CD4-positive, alpha-beta T cell treated with Interleukin-6 for 4 hours (primary cell): ENCODE measurements at places on chromosomes 3 and 15.

DNA sequence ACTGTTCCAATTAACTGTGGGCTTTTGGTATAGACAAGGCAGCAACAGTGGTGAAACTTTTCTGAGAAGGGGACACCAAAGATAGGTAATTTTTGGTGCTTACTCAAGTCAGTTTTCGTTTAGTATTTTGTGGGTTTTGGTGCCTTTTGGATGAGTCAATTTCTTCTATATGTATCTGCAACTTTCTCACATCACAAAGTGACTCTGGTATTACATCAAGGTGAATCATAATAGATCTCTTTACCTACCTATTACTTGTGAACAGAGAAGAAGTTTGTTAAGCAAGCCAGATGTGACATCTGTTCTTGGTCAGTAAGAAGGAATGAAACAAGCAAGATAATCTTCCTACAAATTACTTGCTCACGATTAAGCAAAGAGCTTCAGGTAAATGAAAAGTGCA, 732.4 kb upstream of the DPPA4 start:
- DNase-seq: no peak

DNA sequence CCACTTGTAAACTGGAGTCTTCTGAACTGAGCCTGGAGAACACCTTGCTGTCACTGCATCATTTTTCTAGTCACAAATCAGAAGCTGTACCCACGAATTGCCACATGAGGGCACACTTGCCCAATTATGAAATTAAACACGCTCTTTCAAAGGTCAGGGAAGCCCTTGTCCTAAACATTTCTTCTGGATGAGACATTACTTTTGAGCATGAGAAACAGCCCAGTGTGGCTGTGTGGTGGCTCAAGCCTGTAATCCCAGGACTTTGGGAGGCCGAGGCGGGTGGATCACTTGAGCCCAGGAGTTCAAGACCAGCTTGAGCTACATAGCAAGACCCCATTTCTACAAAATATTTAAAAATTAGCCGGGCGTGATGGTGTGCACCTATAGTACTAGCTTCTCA, 27.5 kb upstream of the CFAP161 start:
- DNase-seq: peak; percentile 41

GRCh38 chr15:89648106-89649012, 6.9 kb downstream of the KIF7 start:
- no peak for DNase-seq

GRCh38 chr3:177429771-177430170, 232.5 kb upstream of the TBL1XR1 start:
- no peak for DNase-seq

GRCh38 chr3:163916596-163917560, 1161.4 kb downstream of the SI start:
- no peak for DNase-seq

- DNase-seq: peak; percentile 44
These were observed 266.3 kb downstream of the RPLP1 start for GRCh38 chr15:69718916-69719315.

DNA sequence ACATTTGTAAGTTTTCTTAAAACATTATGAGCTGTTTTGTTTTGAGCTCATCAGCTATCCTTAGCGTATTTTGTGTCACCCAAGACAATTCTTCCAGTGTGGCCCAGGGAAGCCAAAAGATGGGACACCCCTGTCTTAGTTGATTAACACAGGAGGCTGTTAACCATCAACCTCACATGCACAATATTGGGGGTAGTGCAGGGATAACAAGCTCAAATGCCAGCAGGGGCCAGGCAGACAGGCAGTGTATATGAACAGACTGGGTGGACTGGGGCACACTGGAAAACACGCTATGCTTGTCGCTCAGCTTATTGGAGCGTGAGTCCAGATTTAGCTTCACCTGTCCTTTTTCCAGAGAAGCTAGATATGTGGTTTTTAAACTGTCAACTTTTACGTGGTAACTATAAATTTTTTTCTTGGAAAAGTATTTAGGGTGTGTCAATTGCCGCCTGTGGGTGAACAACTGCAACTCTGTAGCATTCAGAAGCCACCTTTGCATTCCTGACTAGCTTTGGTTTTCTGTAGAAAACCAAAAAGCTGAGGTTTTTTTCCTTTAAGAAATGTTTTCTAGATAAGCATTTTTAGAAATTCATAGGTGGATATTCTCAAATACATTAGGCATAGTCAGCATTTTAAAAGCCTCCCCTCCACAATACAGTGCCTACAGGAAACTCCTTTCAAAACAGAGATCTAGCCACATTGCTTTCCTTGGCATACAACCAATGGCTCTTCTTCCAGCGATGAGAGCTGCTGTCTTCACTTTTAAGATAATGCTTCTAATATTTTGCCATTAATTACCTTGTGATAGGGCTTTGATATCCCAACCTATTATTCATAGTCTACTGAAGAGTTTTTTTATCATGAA, 14.6 kb downstream of the PSMD6 start:
- no peak for DNase-seq

DNA sequence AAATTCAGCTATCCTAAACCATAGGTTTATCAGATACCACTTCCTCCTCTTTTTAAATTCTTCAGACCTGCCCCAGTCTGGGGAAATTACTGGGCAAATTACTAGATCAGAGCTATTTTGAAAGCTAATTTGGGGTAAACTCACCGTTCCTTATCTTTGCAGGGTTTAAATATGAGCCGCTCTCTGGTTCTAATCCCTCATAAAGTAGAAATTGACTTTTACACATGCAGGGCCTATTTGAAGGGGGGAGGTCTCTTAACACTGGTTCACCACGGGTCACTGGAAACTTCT, 11.0 kb upstream of the MEIS2 start:
- no peak for DNase-seq

- DNase-seq: no peak
These were observed 166.2 kb upstream of the TBC1D5 start for GRCh38 chr3:17908399-17909191.

DNA sequence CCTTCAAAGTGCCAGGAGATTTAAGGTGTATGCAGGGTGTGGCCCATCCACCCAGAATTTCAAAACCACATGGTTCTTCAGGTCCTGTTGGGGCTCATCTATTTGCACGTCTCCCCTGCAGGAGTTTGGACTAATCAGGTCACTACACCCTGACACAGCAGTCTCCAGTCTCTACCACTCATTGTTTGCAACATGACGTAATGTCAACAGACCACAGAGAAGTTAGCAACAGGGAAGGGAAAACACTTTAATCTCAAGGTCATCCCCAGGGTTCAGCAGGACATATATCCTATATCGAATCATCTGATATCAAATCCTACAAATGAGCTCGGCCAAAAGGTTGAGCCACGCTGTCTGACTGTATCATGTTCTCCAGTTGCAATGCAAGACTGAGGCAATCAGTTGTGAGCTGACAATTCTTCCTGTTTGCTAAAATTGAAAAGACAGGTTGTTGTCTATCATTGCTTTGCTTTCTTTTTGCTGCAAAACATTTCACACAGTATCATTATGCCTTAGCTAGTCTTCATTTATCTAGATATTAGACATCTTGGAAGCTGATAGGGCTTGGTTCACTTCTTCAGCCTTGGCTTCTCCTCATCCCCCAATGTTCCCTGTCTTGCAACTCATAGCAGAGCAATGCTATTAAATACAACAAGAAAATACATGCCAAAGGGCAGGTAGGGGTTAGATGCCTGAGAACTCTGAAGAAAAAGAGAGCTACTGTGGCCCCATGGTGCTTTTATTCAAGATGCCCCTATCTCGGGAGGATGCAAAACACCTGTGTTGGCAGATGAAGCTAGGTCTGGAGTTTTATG, 13.4 kb upstream of the LEKR1 start:
- peak; percentile 9 for DNase-seq

DNA sequence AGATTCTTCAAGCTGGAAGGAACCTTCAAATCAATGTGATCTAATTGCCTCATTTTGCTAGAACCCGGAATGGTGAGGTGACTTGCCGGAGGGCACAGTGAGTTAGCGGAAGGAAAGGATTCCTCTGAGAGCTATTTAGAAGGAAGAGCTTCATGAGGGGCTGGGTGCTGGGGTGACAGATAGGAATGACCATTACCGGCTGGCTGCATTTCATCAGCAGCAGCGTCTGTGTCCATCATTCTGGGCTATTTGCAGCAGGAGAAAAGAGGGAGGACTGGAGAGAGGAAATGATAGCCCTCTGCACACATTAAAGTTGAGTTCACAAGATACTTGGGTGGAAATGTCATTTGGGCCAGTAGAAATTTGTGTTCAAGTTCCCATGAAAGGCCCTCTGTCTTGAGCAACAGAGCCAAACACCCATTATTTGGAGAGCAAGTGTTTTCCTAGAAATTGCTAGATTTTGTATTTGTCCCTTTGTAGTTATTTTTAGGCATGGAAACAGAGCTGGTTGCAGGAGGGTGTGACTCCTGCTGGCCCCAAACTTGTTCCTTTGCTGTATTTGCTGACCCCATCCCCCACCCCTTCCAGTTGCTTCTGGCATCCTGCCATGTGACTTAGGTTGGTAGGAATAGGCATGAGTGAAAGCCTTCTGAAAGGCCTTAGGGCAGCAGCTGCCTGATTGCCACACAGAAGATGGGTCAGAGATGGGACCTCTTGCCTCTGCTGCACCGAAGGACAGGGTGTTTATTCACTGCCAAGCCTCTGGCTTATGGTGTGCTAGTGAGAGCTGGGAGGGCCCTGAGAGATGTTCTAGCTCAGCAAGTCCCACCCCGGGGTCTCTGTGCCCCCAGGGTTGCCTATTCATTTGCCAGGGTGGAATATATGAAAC, 87.5 kb upstream of the PLXNA1 start:
- no peak for DNase-seq

- DNase-seq: no peak
These were observed 39.8 kb downstream of the THRB start for GRCh38 chr3:24454856-24455255.

- no peak for DNase-seq
These were observed 43.5 kb downstream of the IFT57 start for GRCh38 chr3:108178676-108179075.

GRCh38 chr3:54631516-54632325, 296.1 kb downstream of the LRTM1 start:
- no peak for DNase-seq

- DNase-seq: no peak
These were observed 163.9 kb downstream of the SMAD6 start for GRCh38 chr15:66865622-66866611.

- DNase-seq: no peak
These were observed 23.9 kb upstream of the TRA2B start for GRCh38 chr3:185961675-185962232.

DNA sequence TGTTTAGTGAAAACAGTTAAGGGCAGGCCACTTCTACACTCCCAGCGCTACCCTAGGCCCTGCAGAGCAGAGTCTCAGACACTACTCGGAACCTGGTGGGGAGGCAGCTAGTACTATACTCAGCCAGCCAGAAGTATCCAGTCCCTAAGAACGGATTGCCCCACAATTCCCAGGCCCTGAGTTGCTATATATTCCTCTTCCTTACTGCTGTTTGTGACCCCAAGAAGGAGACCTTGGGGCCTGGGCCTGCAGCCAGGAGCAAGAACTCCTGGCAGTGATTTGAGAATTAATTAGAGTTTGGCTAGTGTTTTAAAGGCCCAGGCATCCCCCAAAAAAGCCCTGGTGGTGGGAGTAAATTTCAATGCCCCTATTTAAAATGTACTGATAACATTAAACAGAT, 87.7 kb downstream of the RBPMS2 start:
- DNase-seq: no peak

GRCh38 chr15:98344591-98344990, 303.7 kb upstream of the IGF1R start:
- no peak for DNase-seq

DNA sequence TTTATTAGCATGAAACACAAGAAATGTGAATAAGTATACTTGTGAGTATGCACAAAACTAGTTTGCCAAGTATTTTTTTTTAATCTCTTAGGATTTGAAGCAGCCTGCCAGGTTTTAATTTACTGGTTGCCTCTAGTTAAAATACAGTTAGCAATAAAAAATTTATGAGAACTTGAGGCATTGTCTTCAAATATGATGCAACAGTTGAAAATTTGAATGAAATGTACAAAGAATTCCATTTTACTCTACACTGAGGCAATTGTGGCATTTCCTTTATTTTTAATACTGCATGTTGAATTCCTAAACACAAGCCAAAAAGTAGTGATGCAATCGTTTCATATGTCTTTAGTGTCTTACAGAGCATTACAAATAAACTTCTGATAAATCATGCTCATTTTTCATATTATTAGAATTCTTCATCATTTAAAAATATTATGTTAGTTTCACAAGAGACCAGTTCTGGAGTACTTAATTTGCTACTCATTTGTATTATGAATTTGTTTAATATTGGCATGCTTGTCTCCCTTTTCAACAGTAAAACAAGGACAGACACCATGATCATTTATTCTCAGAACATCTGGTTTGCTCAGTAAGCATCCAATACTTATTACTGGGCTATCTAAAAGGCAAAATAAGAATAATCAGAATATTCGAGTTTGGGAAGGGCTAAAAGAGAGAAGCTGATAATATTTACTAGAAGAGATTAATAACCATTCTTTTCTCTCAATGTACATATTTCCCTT, 124.8 kb upstream of the PTX3 start:
- DNase-seq: no peak

DNA sequence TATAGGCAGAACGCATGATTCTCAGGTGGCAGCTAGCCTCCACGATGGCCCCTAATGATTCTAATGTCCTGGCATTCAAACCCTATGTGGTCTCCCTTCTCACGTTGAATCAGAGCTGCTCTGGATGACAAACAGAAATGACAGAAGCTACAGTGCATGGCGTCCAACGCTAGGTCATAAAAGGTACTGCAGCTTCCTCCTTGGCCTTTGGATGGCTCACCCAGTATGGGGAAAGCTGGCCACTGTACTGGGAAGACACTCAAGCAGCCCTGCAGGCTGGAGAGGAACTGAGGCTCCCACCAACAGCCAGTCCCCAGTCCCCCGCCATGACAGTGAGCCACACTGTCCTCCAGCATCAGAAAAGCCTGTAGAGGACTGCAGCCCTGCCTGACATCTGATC, 286.3 kb downstream of the FAM43A start:
- DNase-seq: no peak

DNA sequence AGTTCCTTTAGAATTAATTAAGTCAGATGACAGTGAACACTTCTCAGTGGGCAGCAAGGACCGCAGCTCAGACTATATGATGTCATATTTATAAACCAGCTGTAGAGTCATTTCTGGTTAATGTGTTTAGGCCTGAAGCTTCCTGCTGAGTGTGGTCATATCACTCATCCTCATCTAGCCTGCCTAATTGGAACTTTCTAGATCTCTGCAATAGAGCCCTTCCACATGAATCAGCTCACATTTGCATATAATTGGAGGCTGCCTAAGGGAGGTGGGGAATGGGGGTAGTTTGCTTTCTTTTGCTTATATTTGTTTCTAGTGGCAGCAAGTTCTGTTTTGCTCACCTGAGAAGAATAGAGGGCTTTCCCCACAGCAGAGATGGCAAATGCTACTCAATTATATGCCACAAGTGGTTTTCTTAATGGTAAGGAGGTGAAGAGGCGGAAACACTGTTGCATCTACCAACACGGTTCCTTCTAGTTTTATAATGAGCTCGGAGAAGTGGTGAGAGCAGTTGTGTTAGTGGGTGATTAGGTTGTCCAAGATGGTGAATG, 148.1 kb downstream of the KLHL25 start:
- DNase-seq: peak; percentile 26

- no peak for DNase-seq
These were observed 50.3 kb upstream of the ITGA11 start for GRCh38 chr15:68482246-68482645.
